Skin of body (tissue), 3 donors: ENCODE measurements at places on chromosomes 7 and 10. TPM values are rescaled to one million over a fixed set of nuclear protein-coding genes. Genes with fewer than 3 reads are reported as not detected.

DNA sequence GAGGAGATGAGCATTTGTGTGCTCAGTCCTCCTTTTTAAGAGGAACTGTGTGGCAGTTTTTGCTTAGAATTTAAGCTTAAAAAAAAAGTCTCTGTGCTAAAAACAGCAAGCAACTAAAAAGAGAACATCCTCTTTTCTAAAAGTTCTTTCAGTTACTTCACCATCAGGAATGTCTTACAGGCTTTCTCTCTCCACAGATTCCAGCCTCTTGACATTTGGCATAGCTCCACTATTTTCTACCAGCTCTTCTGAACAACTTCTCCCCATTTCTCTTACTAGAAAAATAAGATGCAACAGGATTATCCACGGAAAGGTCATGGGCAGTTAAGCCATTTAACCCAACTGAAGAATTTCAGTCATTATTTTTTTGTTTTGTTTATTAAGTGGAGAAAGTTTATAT is 13.2 kb downstream of the PCLO start:
- no peak for DNase-seq

DNA sequence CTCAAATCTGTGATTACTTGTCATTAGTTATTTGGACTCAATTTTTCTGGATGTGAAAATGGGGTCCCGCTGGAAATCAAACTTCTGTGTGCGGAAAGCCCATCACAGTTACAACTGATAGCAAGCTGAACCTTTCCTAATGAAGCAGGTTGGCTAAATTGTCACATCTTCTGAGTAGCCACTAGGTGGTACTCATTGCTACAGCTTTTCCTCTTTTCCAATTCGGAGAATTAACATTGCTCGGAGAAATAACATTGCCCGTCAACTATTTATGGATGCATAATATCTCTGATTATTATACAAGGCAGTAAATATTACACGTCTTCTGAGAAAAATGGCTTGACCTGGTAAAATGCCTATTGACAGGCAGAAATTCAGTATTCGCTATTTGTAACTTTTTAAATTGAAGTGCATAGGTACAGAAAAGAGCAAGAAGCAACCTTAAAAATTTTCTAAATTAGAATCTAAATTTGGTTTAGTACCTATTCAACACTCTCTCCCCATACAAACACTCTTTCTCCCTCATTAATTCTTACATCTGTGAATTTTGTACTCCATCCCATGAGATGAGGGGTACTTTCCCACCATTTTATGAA is 17.3 kb upstream of the BLOC1S2 start:
- DNase-seq: no peak

GRCh38 chr7:135684136-135684535 is 21.8 kb downstream of the STMP1 start:
- no peak for DNase-seq

DNA sequence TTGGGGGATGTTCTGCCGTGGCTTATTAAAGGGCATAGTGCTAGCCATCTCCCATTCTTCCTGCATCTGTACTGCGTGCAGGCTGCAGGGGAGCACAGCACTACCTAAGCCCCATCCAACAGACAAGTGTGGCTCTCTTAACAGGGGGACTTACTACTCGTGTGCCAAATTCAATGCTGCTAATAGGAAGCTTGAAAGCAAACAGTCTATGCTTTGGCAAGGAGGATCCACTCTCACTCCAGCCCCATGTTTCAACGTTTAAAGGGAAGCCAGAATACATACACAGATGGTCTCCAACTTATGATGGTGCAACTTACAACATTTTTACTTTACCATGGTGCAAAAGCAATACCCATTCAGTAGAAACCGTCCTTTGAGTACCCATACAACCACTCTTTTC is 228.0 kb upstream of the C7orf33 start:
- no peak for DNase-seq

DNA sequence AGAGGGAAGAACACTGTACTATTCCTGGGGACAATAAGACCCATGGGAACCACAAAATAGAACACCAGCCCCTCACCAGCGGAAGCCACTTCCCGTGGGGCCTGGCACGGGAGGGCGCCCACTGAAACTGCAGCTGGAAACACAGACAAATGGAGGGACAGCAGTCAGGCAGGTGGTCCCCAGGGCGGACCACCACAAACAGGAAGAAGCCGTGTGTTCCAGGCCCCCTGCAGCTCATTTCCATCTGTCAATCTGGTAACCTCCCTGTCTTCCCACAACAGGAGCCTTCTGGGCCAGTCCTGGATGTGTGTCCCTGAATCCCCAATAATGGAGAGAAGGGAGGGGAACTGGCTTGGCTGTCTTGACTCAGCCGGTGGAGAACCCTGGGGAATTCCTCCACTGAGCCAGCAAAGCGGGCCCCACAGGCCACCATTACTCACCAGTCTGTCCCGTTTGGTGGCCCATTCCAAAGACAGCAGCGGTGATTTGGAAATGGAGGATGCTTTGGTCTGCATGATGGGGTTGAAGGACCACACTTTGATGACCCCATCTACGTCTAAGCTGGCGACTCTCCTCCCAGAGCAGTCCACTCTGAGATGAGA is 16.7 kb downstream of the WDR91 start:
- no peak for DNase-seq

GRCh38 chr10:22615819-22616499 is 98.4 kb downstream of the PIP4K2A start:
- DNase-seq: no peak

GRCh38 chr7:106765727-106766355 is 99.2 kb upstream of the PIK3CG start:
- DNase-seq: no peak

- DNase-seq: no peak
Observed at GRCh38 chr7:43668035-43668434, 61.3 kb downstream of the COA1 start.

The XPNPEP1 gene
- total RNA-seq: 94.6 TPM

The TUBAL3 gene
- total RNA-seq: 0.20 TPM

The PARD3 gene
- 72.5 TPM for total RNA-seq

The POM121L12 gene
- total RNA-seq: not detected

The CDC14C gene
- not detected for total RNA-seq
